ENCODE measurements at places on chromosomes 2 and 18.

GRCh38 chr18:46700066-46700824, 43.2 kb upstream of the LOXHD1 start:
- no peak for DNase-seq

DNA sequence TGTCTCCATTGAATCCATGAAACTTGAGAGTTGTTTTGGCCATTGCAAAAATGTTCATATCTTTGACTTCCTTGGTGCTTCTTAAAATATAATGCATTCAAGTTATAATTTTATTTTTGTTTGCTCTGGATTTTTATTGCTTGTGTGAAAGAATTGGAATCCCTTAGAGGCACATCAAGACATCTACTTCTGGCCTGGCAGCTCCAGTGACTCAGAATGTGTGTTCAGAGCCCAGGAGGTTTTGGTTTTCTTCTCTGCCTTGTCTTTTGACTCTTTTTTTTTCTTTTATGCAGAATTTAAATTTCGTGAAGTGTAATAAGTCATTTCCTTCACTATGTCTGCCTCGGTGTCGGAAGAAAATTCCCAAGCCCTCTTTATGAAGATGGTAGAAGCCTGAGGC, 180.2 kb downstream of the LTBP1 start:
- no peak for DNase-seq

DNA sequence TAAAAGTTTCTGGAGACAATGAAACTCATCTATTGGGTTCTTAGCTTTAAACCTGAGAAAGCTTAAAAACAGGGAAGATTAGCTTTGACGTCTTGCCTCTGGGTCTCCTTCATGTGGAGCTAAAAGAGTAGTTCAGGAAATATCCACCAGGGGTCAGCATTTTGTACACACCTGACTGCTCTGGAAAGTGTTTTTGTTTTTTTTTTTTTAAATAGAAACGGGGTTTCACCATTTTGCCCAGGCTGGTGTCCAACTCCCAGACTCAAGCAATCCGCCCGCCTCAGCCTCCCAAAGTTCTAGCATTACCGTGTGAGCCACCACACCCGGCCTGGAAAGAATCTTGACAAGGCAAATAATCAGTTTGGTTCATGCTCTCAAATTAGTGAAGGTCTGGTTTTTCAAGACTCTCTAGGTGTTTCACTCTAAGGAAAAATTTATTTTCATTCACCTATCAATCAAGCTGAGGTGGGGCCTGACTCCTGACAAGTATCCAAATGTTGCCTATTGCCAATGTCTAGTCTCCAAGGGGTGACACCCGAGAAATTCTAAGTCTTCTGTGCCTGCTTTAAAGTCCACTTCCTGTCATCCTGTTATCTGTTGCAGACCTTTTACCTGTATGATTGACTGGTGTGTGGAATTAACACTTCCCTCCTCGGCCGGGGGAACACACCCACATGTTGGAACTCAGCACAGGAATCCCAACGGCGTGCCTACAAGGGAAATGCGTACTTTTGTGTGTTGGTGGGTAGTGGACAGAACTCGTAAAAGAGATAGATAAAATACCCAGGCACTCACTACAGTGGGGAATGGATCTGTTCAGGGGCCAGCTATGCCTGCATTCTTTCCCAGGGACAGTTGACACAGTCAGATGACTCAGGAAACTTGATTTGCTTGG, 11.3 kb downstream of the IL1RN start:
- no peak for DNase-seq

DNA sequence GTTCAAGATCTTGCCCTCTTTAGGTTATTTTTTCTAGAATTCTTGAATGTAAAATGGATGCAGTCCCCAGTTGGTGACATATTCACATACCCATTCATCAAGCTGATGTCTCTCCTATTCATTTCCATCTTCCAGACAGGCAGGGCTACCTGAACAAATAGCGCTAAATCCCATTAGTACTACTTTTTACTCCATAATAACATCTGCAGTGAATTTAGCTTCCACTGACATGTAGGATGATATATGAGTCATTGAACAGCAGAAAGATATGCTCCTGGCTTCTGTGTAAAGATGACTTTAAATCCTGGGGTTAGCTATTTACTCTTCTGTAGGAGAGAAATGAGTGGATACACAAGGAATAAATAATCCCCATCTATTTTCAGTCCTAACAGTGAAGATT, 194.7 kb downstream of the RND3 start:
- DNase-seq = no peak

- DNase-seq = no peak
Measured at GRCh38 chr2:47479863-47480262, 76.9 kb downstream of the MSH2 start.

GRCh38 chr2:23624915-23625314, 239.9 kb downstream of the KLHL29 start:
- DNase-seq = no peak

DNA sequence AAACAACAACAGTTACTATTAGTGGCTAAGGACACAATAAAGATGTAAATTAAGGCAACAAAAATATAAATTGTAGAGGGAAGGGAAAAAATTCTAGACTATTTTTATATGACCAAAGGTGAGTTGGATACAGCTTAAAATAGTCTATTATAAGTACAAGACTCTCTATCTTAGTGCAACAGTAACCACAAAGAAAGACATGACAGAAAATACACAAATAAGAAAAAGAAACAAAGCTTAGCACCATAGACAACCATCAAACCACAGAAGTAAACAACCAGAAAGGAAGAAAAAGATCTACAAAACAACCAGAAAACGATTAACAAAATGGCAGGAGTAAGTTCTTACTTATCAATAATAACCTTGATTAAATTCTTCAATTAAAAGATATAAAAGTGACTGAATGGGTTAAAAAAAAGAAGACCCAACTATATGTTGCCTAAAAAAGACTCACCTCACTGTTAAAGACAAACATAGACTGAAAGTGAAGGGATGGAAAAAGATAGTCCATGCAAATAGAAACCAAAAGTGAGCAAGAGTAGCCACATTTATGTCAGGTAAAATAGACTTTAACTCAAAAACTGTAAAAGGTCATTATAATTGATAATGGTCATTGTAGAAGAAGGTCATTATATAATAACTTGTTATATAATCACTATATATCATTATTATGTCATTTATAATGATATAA, 62.5 kb downstream of the USP40 start:
- DNase-seq = no peak

DNA sequence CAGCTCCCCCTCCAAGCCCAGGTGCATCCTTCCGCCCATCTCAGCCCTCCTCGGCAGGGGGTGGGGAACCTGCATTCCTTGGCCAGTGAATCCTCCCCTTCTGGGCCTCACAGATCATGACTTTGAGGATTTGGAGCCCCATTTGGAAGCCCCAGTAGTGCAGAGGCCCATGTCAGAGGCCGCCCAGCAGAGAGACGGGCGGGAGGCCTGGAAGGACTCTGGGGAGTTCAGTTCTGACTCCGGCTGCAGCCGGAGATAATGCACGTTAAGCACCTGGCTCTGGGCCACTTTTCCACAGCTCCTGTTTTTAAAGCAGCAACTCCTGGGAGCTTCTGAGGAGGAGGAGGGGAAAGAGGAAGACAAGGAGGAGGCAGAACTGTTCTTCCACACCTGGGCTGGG, 14.9 kb downstream of the ATOH8 start:
- no peak for DNase-seq

DNA sequence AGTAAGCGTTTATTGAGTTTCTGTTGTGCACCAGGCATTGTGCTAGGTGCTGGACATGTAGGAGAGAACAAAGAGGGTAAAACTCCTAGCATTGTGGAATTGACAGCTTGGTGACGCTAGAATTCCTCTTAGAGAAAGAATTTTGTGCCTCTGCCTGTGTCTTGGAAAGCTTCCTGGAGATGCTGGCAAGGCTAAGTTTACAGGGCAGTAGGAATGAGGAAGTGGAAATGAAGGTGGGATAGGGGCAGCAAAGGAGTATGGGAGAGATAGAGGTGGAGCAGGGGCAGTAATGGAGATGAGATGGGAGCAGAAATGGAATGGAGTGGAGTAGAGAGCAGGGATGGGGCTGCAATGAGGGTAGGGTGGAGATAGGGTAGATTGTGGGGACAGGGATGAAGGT, 29.8 kb downstream of the GPR39 start:
- DNase-seq = no peak

- no peak for DNase-seq
Measured at GRCh38 chr18:5175378-5175777, 21.7 kb downstream of the AKAIN1 start.

Data from activated CD4-positive, alpha-beta T cell treated with anti-CD3 and anti-CD28 coated beads for 24 hours (primary cell).